ENCODE measurements at places on chromosomes 2 and 18. TPM values are rescaled to one million over a fixed set of nuclear protein-coding genes. Genes with fewer than 3 reads are reported as not detected.

TXNDC2 gene
- polyA plus RNA-seq, result not detected

- DNase-seq, result no peak
Observed at GRCh38 chr2:579351-579886, 97.8 kb downstream of the TMEM18 start.

- DNase-seq, result peak; percentile 38
Observed at GRCh38 chr2:157194097-157194688, 63.3 kb upstream of the GALNT5 start.

GRCh38 chr18:5693699-5694294, 150.0 kb upstream of the EPB41L3 start:
- peak; percentile 4 for DNase-seq

DNA sequence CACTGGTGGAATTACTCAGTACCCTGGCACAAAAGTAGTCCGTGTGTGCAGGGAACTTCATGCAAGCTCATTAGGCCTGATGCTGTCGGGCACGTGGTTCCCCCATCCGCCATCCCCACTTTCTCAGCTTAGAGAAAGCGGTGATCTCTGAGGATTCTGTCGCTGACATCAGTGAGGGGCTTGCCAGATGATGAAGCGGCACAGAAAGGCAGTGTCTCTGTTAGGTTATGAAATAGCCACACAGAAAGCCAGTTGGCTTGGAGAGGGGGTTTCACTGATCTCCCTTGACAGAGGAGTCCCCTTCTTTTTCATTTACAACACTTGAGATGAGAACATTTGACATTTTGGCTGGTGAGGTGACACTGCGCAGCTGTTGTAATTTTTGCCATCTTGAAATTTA, 179.7 kb downstream of the FAM210A start:
- no peak for DNase-seq

GRCh38 chr2:19225126-19225525, 133.3 kb downstream of the OSR1 start:
- DNase-seq, result no peak

- DNase-seq, result no peak
Observed at GRCh38 chr2:26411419-26411818, 9.7 kb downstream of the DRC1 start.

DNA sequence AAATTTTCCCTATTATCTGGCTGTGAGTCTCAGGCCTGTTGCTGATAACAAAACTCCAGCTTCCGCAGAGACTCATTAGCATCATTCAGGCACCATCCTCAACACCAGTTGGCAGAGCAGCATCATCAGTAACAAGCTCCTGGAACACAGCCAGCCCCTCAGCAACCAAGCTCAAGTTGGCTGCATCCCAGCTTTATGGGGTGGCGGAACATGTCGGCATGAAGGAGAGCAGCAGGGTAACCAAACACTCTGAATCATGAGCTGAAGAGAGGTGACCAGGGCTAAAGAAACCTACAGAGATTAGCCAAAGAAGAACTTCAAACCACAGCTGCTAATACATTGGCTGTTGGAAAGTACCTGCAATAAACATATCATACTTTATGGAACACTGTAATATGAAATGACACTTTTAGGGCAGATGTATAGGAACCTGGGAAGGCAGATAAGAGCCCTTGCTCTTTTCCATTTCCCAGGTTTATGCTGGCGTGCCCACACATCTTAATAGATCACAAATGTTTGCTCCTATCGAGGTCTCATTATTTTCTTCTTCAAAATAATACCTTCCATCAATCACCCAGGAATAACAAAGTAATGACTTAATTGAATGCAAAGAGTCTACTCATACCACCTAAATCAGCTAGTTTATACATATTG, 63.8 kb downstream of the PDE11A start:
- DNase-seq, result no peak

All from right lung (tissue), 10 donors.